ENCODE measurements at places on chromosomes 1 and 21. TPM values are rescaled to one million over a fixed set of nuclear protein-coding genes. Genes with fewer than 3 reads are reported as not detected.

Gene SEC16B
- 2.9 TPM for total RNA-seq

GRCh38 chr1:55362558-55362957, 147.4 kb upstream of the USP24 start:
- DNase-seq, result no peak

Gene CADM3
- total RNA-seq, result 6.5 TPM

DNA sequence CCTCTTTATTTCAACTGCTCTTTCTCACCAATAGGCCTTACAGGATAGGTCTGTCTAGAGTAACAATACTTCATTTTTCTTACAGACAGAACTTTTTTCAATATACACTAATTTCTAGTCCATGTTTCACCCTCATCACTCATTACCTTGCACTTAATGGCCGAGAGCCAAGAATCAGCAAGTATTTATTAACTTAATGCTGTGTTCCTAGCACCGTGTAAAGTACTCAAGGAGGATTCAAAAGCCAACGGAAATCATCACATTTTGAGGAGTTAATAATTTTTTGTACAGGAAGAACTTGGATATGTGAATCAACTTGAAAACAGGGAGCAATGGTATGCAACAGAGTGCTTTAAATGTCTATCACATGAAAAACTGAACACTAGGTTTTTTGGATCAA, 102.0 kb downstream of the PTPN14 start:
- DNase-seq, result no peak

DNA sequence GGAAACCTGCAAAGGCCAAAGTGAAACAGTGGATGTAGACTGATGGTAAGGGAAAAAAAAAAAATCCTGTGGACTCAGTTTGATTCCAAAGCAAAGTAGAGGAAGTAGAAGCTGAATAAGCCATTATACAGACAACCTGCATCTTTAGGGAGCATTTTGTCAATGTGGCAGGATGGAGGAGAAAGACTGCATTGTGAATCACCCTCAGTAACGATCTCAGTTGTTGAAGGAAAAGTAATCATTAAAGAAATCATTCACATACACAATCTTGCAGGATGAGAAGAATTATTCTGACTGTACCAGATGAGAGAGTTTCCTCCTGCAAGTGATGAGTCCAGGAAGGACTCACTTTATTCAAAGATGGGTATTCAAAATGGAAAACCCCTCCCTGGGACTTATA, 45.1 kb upstream of the TRIM67 start:
- DNase-seq, result no peak

GRCh38 chr1:33902486-33903209, 38.8 kb downstream of the HMGB4 start:
- DNase-seq, result no peak

DNA sequence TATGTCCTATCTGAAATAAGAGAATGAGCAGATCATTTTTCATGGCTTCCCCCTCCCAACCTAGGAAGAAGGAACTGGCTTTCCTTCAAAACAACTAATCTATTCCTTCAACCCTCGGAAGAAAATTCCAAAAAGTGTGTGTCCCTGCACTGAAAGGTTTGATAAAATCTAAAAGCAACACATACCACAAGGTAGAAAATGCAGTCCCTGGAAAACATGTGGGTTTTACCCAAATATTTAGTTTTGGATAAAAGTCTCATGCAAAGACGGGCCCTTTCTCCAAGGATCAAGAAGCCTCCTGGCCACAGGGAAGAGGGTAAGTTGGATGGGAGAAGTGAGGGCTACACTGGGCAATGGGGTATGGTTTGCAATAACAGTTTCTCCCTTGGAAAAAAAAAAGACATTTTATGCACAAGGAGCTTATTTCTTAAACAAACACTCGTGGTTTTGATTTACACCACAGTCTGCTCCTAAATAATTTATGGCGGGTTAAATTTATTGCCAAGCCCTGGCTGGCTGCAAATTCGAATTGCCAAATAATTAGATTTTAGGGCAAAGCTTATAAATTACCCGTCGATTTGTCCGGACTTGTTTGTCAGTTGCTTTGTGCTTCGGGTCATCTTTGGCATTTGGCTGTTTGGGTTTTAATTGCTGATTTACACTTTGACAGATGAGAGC, 28.9 kb downstream of the ERI3 start:
- no peak for DNase-seq

GRCh38 chr1:21313203-21313885, 23.1 kb upstream of the ECE1 start:
- no peak for DNase-seq

- no peak for DNase-seq
Observed at GRCh38 chr1:218517459-218517858, 172.3 kb downstream of the TGFB2 start.

GRCh38 chr1:23566304-23566703, 7.0 kb upstream of the ID3 start:
- DNase-seq, result no peak

- DNase-seq, result no peak
Observed at GRCh38 chr1:205287767-205288559, 33.6 kb downstream of the NUAK2 start.

Gene FAM229A
- total RNA-seq, result 6.2 TPM

GRCh38 chr21:32868631-32869454, 97.3 kb upstream of the PAXBP1 start:
- no peak for DNase-seq

DNA sequence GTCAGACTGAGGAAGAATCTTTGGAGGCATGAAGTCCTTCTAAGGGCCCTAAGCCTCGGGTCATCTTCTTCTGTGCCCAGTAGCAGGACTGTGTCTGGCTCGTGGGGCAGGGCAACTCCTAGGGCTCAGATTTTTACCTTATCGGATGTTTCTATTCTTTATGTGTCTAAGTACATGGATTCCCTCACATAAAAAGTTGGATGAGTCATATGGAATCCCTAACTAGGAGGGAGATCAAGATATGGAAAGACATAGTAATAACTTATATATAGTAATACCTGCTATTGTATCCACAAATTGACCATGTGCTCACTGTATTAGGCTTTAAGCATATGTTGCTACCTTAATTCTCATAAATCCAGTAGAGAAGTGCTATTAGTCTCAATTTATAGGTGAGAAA, 364.5 kb upstream of the CAMK1G start:
- no peak for DNase-seq

DNA sequence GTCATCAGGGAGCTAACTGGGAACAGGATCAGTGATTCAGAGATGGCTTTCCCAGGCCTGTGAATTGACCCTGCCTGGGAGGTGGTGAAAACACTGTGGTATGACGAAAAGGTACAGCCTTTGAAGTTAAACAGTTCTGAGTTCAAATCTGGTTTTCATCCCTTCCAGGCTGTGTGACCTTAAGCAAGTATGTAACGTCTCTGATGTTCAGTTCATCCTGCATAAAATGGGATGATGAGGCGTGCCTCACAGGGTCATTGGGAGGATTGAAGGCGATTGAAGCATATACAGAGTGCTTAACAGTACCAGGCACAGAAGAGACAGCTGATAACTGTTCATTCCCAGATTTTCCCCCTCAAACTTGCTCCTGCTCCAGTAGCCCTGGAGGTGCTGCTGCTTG, 11.0 kb downstream of the KCNC4 start:
- DNase-seq, result no peak

GRCh38 chr1:19260211-19261138, 8.9 kb downstream of the MRTO4 start:
- DNase-seq, result no peak

Gene HJV
- not detected for total RNA-seq

Gene SPRR5
- total RNA-seq, result not detected

Gene NOS1AP
- 1.3 TPM for total RNA-seq

GRCh38 chr1:39898648-39899603, 2.8 kb downstream of the MYCL start:
- DNase-seq, result no peak
